ENCODE measurements at places on chromosomes 7 and 10. TPM values are rescaled to one million over a fixed set of nuclear protein-coding genes. Genes with fewer than 3 reads are reported as not detected.

DNA sequence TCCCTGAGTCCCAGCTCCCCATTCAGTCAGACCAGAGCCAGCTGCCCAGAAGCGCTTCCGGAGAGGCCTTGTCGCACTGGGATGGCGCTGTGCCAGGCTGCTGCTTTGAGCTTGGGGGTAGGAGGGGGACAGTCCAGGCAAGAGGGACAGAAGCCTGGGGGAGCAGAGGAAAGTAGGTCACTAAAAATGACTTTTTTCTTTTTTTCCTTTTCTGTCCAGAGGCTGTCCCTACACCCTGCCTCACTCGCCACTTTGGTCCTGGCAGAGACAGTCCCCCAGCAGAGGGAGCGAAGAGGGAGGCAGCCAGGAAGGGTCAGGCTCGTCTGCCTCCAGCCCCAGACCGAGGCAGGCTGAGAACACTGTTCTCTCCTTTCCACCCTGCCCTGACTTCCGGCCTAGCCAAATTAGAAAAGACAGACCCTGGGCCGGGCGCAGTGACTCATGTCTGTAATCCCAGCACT is 15.8 kb upstream of the TRIM8 start:
- peak; percentile 87 for DNase-seq

DNA sequence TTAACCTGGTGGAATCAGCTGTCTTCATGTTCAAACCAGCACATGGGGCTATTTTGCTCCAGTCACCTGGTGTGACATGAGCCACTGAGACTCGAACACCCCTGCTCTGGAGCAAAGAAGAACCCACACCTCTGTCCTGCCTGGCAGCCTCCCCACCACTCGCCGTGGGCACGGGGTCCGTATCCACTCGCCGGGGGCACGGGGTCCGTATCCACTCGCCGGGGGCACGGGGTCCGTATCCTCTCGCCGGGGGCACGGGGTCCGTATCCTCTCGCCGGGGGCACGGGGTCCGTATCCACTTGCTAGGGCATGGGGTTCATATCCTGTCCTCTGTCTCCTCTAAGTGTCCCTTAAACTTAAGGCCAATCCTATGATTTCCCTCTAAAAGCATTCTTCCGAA is 558.7 kb downstream of the PTPRN2 start:
- peak; percentile 38 for DNase-seq

GRCh38 chr10:90930971-90931871 is 10.3 kb upstream of the ANKRD1 start:
- DNase-seq = no peak

- no peak for DNase-seq
These were observed 6.7 kb upstream of the MNX1 start for GRCh38 chr7:157017149-157017548.

DNA sequence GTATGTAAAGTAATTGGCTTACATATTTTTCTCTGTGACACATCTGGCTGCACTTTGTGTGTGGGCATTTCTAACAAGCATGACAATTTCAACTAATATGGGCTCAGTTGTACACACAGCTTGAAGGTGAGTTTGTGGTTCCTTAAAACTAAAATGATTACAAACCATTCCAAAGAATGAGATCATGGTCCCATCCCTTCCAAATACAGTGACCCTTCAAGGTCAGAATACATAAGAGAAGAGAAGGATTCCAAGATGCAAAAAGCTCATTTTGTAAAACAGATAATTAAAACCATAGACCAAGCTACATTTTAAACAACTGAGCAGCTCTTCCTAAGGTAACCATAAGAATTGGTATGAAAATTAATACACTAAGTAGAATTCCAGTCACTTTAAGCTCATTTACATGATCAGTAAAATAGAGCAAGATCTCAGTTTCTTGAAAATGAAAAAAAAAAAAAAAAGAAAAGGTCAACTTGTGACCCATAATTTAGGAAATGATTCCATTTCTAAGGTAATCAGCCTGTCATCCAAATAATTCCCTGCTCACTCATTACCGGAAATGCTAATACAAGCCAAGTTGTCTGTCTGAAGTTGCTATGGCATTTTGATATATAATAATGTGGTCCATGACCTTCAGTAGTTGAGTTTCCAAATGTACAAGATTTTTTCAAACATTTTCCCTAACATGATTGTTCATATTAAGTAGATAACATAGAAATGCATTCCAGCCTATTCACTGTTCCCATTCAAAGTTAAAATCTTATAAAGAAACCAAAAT is 688.5 kb downstream of the PARD3 start:
- DNase-seq = no peak

- DNase-seq = no peak
These were observed 47.5 kb upstream of the AMPH start for GRCh38 chr7:38678698-38679054.

Gene EPDR1
- total RNA-seq = 46.9 TPM

Gene WNT2
- total RNA-seq = 0.31 TPM
